ENCODE measurements at places on chromosomes 7 and 10.

GRCh38 chr10:91289305-91289704, 68.8 kb downstream of the PCGF5 start:
- DNase-seq = no peak

GRCh38 chr10:88401671-88402347, 181.3 kb downstream of the RNLS start:
- no peak for DNase-seq

GRCh38 chr10:88820748-88821401, 18.3 kb downstream of the LIPM start:
- no peak for DNase-seq

GRCh38 chr10:118820326-118821116, 65.8 kb upstream of the CACUL1 start:
- DNase-seq = no peak

DNA sequence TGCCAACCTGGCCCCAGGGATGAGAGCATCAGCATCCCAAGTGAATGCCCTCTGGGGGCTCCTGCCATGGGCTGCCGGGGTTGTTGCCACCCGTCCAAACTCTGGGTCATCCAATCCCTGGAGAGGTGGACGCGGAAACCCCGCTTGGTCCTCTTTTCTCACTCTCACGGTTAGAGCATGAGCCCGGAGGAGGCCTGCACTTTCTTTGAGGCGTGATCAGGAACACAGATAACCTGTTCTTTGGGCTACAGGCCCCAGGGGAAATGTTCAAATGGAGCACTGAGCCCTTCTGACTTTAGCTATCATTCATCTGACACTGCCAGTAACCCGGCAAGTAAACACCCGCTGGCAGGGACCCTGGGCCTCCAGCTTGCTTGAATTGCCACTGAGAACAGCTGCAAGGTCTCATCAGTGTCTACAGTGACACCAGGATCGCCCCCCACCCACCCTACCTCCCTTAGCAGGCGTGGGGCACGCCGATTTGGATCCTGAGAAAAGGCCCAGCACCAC, 29.4 kb upstream of the SLF2 start:
- no peak for DNase-seq

DNA sequence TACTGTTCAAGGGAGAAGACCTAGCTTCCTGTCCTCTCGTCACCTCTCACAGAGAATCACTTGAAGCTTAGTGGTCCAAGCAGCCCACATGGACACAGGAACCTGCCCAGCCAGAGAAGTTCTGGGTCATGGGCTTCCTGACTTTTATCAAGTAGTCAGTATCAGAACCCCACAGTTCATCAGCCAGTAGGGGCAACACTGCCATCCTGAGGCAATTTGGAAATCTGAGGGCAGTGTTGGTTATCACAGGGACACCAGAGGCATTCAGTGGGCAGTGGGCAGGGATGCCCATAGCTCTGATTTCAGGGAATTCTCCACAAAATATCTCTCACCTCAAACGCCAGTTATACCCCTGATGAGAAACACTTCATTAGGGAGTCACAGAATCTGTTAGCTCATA, 22.5 kb upstream of the MGAM2 start:
- no peak for DNase-seq

DNA sequence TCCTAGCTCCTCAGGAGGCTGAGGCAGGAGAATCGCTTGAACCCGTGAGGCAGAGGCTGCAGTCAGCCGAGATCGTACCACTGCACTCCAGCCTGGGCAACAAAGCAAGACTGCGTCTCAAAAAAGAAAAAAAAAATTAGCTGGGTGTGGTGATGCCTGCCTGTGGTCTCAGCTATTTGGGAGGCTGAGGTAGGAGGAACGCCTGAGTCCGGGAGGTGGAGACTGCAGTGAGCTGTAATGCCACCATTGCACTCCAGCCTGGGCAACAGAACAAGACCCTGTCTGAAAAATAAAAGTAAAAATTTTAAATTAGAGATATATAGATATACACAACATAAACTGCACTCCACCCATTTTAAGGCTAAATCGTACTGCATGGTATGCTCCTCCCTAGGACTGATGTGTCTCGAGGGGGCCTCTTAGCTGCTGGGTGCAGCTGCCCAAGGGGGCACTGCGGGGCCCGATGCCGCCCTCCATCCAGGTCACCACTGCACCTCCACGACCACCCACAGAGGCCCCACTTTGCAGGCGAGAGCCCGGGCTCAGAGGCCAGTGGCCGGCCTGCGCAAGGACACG, 40.9 kb upstream of the FOXK1 start:
- DNase-seq = no peak

- DNase-seq = no peak
These were observed 15.5 kb downstream of the MAPK8 start for GRCh38 chr10:48322017-48322416.

DNA sequence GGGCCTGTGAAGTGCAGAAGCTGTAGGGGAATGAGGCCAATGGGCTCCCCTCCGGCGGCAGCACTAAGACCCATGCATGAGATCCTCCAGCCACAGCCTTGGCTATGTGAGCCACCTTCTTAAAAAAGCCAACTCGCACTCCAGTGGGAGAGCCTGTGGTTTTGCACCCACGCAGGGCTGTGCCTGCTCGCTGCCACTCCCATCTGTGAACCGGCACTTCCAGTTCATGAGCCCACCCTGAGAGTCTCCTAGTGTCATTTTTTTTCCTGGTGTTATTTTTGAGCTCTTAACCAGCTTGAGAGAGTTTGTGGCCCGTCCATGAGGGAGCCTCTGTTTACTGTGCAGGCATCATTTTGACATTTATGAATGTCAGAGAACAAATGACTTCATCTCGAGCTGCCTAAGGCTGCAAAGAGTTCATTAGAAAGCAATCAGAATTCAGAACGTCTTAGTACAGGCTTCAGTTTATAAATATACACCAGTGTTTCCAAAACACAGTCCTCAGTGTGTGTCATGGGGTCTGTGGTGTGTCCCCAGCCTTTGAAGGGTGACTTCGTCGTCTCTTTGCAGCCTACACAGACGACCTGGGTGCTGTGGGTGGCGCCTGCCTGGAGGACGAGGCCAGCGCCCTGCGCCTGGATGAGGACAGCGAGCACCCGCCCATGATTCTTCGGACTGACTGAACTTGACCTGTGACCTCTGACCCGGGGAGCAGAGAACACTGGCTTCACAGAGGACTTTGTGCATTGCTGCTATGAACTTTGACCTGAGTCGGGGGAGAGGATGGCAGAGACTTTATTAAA, 40.4 kb downstream of the WIPI2 start:
- DNase-seq = peak; percentile 56

DNA sequence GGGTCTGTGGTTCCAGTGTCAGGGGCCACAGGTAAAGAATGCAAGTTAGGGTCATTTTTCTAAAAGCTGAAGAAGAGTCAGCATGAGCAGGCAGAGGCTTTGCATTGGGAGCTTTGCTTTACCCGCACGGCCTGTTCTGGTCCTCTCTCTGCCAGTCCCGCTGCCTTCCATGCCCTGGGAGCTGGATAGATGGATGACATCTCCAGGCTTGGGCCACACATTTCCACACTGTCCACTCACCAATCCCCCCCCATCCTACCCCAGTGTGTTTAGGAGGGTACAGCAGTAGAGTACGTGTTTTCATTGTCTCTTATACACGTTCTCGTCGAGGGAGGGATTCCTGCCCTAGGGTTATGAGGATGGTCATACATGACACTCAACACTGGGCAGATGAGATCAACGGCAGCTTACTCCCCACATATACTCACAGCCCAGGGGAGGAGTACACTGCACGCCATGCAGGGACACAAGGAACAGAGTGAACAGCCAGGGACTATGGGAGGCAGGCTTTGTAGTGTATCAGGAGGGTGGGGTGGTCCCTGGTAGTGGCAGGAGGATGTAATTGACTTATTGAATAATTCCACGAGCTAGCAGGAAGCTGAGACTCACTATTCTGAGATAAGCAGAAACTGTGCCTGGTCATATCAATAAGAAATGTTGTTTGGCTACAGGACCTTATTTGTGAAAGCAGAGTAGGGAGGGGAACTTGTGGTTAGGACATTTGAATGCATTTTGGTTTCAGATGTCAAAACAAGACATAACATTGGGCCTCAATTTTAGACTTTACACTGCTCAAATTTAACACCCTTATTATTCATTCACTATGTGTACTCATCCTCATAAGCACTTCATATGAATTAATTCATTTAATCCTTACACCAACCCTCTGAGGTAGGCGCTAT, 36.6 kb downstream of the PLPP4 start:
- no peak for DNase-seq

DNA sequence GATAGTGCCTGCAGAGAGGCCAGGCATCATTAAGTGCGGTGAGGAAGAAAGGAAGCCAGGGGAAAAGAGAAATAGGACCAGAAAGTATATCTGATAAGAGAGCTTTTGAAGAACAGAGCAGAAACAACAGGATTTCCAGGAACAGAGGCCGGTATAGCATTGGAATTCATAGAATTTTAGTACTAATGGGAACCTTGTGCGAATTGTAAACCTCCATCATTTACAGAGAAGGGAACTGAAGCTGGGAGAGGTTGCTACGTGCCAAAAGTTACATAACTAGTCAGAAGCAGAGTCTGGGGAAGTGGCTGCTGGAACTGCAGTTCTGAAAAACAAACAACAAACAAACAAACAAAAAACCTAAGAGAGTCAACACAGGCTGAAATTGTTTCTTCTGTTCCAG, 5.4 kb upstream of the ZMYND11 start:
- no peak for DNase-seq

DNA sequence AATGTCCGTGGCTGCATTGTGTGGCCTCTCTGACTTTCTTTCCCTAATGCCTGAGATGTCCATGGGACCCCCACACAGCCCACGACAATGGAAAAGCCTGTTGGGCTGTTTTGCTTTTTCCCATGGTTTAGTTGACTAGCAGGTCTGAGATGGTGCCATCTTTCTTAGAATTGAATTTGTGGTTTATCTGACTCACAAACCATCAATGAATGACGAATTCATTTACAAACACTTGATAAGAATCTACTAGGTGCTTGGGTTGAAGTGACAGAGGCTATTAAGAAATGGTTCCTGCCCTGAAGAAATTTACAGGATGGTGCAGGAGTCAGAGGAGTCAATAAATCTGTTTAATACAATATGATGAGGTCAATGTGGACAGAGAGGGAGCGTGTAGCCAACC, 75.4 kb downstream of the OTUD1 start:
- DNase-seq = no peak

GRCh38 chr7:8379264-8379663, 54.1 kb upstream of the NXPH1 start:
- no peak for DNase-seq

DNA sequence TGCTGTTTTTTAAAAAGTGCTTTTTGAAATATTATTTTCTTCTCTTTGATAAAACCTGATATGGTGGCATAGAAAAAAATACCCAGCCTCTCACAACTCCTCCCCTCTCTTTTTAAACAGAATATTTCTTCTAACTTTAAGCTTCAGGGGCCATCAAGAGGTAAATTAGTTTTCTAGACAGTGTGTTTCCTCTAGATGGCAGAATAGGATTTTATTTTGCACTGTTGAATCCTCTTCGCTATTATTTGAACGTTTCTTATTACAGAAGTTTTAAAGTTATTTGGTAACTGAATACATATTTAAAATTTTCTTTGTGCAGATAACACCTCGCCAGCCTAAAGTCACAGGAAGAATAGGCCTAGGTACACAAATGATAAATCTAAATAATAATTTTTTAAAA, 30.3 kb downstream of the ARL5B start:
- no peak for DNase-seq

- DNase-seq = no peak
These were observed 44.2 kb downstream of the ARHGAP12 start for GRCh38 chr10:31884386-31884785.

GRCh38 chr7:132351954-132352499, 224.2 kb downstream of the PLXNA4 start:
- DNase-seq = no peak

DNA sequence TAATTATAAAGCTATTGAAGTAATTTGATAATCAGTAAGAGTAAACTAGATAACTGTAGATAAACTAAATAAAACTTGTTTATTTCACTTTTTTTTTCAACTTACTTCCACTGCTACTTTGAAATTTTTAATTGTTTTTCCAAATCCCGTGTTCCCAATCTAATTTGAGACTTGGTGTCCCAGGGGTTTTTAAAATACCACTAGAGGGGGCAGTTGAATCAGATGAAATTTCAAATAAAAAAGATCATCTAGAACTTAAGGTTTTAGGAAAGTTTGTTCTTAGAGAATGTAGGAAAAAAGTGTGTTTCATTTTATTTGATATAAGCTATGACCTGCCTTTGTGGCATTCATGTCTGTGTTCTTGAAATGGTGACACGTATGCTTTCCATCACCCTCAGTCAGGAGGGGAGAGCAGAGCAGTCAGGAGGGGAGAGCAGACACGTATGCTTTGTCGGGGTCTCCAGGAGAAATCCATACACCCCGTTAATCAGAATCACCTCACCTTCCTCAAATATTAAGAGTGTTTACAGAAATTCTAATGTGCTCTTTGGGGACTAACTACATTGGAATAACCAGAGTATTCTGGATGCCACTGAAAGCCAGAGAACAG, 49.9 kb downstream of the C10orf67 start:
- peak; percentile 46 for DNase-seq

- DNase-seq = no peak
These were observed 288.3 kb upstream of the HABP2 start for GRCh38 chr10:113264333-113265131.

DNA sequence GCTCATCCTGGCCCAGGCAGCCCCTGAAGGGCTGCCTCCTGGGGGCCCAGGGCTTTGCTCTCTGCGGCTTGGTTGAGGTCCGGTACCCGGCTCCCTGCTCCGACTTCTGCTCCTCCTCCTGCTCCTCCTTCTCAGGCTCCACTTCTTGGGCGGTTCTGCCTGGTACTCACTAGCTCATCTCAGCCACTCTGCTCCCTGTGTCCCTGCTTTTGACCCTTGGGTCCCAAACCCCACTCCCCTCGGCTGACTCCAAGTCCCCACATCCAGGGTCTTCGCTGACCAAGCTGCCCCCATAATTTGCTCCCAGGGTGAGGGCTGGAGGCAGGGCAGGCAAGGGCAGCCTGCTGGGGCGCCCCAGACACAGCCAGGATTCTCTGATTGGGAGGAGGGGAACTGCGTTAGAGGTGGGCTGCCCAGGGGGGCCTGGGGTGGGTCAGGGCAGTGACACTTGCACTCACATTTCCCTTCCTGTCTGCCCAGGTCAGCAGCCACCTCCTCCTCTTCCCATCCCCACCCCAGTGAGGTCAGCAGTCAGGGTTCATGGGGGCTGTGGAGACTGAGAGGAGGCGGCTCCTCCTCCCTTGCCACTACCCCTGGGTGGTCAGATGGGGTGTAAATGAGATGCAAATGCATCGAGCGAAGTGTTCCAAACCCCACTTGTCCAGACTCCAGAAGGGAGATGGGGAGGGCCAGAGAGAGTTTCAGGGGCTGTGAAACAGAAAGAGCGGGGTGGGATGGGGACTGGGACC, 2.2 kb downstream of the SMARCD3 start:
- DNase-seq = no peak

GRCh38 chr10:59463909-59464308, 101.6 kb upstream of the FAM13C start:
- DNase-seq = no peak

DNA sequence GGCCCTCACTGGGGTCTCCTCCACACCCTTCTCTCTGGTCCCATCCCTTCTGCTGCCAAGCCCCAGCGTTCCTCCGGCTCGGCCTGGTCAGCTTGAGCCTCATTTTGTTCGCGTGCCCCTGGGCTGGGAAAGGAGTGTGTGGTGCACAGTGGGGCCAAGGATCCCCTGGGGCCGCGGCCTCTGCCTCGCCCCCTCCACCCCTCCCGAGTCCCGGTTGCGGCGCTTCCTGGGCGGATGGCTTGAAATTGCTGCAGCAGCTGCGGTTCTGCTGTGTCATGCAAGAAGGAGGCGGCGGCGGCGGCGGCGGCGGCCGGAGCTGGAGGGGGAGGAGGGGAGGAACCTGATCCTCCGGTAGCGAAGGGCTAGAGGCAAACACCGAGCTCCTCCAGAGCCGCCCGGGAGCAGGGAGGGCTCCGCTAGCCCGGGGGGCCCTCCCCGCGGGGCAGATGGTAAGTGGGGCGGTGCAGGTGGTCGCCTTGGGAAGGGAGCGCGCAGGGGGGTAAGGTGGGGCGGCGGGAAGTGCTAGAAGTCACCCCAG, 217.8 kb upstream of the MKLN1 start:
- peak; percentile 77 for DNase-seq

Data from inflammatory macrophage treated with lipopolysaccharide for 1 hour (primary cell).